ENCODE measurements at places on chromosomes 16 and 17.

- no peak for DNase-seq
Observed at GRCh38 chr16:88522276-88522949, 47.8 kb upstream of the ZC3H18 start.

DNA sequence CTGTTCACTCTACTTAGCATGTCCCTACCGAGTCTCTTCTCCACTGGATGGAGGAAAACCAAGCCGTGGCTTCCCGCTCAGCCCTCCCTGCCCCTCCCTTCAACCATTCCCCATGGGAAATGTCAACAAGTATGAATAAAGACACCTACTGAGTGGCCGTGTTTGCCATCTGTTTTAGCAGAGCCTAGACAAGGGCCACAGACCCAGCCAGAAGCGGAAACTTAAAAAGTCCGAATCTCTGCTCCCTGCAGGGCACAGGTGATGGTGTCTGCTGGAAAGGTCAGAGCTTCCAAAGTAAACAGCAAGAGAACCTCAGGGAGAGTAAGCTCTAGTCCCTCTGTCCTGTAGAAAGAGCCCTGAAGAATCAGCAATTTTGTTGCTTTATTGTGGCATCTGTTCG is 2.8 kb upstream of the LPCAT2 start:
- DNase-seq = no peak

DNA sequence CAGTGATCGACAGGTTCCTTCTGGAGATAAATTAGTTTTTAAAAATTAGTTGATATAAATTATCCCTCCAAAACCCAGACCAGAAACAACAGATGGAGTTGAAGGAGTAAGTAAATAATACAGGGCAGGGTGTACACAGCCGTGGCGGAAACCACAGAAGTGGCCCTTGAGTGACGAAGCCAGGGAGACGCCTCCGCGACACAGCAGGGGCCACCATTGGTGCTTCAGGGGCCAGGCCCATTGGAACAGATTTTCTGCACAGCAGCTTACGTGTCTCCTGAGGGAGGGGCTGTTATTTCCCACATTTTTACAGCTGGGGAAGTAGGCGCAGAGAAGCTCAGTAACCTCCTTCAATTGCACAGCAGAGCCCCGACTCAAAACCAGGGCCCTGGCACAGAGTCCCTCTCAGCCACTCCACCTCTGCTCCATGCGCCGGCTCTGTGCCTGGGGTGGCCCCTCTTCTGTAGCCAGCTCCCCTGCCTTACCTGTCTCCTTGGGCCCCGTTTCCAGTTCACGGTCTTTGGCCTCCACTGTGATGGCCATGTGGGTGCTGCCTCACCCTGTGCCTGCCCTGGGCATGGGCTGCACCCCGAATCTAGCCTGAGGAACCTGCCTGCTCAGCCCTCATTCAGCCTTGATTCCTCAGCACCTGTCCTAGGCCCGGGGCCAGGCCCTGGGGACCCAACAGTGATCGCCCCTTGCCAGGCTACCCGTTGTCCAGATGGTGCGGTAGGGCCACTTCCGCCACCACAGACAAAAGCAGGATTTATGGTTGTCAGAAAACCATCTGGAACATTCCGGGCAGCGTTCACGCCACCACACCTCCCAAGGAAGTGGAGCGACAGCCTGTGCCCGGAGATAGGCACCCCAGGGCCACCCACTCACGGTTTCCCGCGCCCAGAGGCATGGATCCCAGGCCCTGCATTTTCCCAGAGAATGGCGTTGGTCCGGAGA is 128.5 kb upstream of the GSE1 start:
- DNase-seq = no peak

- no peak for DNase-seq
Observed at GRCh38 chr16:19230575-19230974, 55.0 kb upstream of the CLEC19A start.

DNA sequence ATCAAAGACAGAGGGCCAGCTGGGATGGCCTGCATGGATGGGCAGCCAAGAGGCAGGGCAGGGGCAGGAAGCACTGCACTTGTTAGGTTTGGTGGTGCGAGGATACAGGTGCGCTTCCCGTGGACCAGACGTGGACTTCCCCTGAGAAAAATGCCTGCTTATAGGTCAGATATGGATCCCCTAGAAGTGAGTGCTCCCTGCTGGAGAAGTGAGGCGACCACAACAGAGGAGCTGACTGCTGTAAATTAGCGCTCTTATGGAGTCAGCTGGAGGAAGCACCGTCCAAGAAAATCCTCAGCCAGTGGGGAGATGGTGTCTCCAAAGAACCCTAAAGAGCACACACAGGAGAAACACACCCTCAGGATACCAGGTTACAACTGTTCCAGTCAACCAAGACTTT is 27.7 kb upstream of the CCDC182 start:
- DNase-seq = no peak

GRCh38 chr16:56871172-56871593 is 6.2 kb downstream of the SLC12A3 start:
- no peak for DNase-seq

GRCh38 chr17:66691644-66692420 is 143.1 kb upstream of the CACNG5 start:
- no peak for DNase-seq

DNA sequence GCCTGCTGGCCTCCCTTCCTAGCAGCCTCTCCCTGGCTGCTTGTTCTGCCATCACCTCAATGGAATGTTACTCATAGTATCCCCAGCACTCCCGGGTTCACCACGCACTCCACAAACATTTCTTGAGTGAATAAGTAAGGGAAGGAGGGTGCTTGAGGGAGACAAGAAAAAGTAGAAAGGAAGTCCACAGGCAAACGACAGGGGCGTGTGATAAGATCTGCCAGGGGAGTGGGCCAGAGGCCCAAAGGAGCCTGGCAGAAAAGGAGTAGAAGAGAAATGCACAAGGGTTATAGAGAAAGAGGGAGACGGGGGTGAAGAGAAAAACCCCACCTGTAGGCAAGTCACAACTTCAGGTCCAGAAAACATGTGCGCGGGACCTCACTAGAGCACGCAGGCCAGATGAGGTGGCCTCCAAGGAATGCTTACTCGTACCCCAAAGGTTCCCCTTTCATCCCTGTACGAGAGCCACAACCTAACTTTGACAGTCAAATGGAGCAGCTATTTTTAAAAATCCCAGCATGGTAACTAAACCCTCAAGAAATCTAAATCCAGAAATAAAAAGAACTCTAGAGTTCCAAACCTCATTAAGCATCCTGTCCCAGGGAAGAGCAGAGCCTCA is 6.6 kb downstream of the ZDHHC7 start:
- no peak for DNase-seq

DNA sequence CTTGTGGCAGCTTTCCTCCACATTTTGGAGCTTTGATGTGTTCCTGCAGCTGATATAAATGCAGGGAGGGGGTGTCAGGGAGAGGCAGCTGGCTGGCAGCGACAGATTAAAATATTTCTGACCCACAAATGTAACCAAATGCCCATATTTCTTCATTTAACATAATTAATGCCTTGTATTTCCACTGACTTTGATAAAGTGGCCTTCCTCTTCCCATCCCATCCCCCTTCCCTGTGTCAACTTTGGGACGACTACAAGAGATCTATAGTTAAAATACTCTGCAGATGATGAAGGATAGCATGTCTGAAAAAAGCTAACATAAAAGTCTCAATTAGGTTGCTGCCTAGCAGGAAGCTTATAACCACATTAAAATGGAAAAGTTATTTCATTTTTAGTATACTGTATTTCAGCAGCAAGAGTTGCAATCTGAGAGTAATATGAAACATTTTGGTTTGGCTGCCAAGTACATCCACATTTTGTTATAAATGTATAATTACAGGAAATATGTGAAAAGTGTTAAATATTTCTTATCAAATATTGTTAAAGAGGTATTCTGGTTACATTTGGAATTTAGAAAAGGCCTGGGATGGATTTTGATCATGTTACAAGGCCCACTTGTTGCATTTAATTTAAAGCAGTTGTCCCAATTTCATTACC is 238.7 kb upstream of the TBX2 start:
- no peak for DNase-seq

DNA sequence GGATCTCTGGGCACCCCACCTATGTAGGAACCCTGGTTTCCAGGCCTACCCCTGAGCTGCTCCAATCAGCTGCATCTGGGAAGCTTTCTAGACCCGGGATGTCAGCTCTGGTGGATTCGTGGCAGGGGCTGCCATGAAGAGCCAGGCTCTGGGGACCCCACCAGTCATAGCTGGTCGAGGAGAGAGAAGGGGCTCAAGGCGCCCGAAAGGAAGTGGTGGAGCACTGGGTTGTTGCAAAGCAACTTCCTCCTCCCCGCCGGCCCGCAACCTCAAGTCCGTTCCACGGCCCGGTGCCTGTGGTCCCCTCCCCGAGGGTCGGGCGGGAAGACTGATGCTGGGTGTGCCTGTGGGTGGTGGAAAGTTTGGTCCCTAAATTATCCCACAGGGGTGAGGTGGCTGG is 10.2 kb downstream of the TBKBP1 start:
- no peak for DNase-seq

- no peak for DNase-seq
Observed at GRCh38 chr16:71439523-71439922, 2.3 kb downstream of the TLE7 start.

All from stimulated activated CD8-positive, alpha-beta memory T cell treated with anti-CD3 and anti-CD28 coated beads, Interleukin-7, amount 100 ng/mL, for 1 hour (primary cell).